ENCODE measurements at places on chromosomes 11 and 22.

DNA sequence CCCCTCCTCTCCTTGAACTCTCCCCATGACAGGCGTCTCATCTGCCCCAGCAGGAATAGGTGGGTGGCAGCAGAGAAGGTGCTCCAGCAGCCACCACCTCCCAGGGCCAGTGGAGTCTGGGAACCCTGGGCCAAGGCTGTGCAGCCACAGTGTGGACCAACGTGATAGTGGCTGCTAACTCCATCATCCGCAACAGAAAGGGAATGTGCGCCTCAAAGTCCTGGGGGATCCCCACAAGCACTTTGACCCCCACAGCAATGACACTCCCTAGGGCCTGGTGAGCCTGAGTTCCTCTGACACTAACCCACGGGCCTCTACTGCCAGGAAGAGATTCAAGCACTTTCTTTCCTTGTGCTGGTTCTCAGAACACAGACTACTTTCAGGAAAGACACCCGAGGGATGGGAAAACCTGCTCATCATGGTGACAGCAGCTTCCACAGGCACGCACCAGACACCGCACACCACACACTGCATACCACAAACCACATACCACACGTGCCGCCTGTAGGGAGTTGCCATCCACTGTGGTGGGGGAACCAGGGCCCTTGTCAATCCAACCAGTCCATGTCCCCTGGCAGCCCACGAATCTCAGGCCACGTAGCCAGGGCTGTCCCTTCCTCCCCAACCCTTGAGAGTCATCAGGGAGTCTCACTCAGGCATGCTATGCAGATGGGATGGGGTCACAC lies 3.4 kb upstream of the SLC25A1 start:
- DNase-seq = peak; percentile 30

DNA sequence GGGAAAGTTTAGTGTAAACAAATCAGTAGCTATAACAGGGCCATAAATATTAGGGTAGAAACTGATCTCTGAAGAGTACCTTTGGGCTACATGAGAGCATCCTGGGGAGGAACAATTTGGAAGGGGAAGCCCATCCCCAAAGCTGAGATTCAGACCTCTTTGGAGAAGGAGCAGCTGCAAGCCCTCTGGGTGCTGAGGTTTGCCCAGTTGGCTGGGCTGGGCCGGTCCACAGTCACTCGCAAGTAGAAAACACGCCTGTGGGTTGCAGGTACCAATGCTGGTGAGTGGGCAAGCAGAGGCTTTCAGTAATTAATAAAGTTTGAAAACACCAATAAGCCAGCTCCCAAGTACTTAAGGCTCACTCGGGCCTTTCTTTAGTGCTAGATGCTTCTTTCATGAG lies 124.5 kb downstream of the ARHGAP8 start:
- DNase-seq = no peak

- no peak for DNase-seq
These were observed 26.1 kb upstream of the RIC3 start for GRCh38 chr11:8194956-8195355.

DNA sequence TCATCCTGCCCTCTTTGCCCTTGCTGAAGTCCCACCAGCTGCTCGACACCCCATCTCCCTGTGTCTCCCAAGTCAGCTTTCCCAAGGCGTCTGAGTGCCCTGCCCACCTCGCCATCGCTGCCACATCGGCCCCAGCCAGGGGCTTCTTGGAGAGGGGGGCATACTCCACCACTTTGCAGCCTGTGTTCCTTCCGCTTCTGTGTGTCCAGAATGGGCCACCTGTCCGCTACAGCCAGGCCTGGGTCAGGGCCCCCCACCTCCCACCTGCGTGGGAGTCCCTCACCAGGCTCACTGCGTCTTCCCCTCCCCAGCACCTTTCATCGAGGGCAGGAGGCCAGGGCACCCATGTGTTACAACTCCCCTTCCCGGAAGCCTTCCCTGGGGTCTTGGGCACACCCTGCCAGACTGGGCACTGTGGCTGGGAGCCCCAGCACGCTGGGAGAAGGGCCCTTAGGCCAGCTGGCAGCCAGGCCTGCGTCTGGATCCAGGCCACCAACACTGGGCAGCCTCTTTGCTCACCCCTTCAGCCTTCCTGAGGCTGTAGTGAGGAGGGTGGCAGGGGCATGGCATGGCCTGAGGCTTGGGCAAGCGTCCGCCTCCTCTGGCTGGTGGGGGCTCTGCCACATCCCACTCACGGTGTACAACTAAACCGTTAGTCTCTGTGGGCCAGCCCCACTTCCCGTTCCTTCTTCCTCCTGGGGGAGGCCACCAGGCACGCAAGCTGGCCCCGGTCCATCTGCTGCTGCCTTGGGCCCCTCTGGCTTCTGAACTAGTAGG lies 13.4 kb downstream of the CPT1A start:
- DNase-seq = no peak

DNA sequence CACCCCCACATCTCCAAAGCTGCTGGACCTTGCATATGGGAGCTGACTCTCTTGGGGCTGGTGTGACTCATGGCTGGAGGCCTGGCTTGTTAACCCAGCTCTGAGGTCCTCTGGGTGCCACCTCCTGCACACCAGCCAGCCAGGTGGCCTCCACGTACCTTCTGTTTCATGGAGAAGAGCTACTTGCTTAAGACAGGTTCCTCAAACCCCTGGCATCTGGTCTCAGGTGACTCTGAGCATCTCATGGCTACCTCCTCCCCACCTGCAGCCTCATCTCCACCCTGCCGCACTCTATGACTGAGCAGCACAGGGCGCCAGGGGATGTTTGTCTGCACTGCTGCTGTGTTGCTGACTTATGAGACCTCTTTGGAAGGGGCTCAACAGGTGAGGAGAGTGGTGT lies 55.7 kb downstream of the BCR start:
- DNase-seq = no peak

DNA sequence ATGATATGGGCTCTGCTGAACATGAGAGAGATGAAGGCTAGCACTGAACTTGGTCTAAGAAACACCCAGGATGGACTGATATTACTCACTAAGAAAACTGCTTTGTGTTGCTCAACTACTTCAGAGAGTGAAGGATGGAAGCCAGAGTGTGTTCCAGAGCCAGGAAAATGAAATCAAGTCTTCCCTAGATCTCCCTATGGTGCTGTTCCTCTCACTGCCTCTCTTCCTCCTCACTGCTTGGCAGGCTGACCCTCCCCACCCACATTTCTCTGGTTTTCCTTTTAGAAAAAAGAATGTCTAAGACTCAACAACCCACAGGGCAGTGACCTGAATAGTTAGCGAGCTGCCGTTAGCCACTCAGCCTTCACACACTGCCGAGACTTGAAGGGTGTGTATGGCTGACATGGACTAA lies 65.6 kb downstream of the CCDC81 start:
- DNase-seq = no peak

- DNase-seq = no peak
These were observed 11.2 kb downstream of the C11orf58 start for GRCh38 chr11:16749666-16750065.
